IPS DF 19.7 (cell line): ENCODE measurements at places on chromosomes 1 and 21.

DNA sequence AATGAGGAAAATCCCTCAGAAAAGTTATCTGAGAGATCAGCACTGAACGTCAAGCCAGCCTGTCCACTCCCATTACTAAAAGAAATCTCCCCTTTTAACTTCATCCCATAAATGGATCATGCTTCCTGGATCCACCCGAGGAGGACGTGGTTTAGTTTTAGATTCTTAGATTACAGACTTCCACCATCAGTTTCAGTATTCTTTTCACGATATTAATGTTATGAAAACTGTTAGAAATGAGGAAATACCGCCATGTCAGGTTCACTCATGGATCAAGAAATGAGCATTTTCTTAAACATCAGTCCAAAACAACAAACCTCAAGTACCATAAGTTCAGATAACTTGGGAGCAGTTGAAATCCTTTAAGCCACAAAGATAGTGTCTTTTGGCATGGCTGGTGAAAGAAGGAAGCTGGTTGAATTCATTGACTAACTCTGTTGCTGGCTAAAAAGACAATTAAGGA, 49.8 kb downstream of the NFIA start:
- DNase-seq, result no peak

GRCh38 chr1:178360421-178360820, 136.3 kb downstream of the CLEC20A start:
- DNase-seq, result no peak

DNA sequence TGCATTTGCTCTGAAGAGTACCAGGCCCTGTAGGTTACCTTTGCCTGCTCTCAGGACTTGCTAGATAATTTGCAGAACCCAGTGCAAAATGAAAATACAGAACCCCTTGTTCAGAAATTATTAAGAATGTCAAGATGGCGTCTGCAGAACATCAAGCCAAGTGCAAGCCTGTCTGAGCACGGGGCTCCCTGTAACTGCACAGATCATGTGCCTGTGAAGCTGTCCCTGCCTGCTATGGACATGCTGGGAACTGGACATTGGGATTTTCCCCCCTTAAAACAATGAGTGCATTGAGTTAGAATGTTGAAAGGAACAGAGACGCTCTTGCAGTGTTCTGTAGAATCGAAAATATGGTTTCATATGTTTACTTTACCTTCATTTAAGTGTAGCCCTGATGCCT, 2.9 kb downstream of the CLDN14 start:
- DNase-seq, result no peak

- no peak for DNase-seq
These were observed 19.8 kb upstream of the UBR4 start for GRCh38 chr1:19229828-19230325.
